ENCODE measurements at places on chromosomes 1 and 21.

DNA sequence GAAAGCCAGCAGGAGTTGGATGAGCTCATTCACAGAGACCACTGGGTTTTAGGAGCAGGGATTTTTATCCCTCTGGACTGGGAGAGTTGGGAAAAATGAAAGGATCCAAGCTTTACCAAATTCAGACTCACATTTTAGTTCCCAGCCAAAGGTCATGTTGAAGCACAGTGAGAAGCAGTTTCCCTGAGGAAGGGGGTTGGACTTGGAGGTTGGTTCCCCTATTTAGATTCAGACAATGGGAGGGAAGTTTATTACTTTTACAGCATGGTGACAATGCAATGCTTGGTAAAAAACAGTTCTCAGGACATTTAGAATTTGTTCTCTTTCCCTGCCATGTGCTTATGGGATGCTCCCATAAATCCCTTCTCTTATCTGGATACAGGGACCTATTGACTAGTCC, 57.3 kb upstream of the ZNF648 start:
- no peak for DNase-seq

DNA sequence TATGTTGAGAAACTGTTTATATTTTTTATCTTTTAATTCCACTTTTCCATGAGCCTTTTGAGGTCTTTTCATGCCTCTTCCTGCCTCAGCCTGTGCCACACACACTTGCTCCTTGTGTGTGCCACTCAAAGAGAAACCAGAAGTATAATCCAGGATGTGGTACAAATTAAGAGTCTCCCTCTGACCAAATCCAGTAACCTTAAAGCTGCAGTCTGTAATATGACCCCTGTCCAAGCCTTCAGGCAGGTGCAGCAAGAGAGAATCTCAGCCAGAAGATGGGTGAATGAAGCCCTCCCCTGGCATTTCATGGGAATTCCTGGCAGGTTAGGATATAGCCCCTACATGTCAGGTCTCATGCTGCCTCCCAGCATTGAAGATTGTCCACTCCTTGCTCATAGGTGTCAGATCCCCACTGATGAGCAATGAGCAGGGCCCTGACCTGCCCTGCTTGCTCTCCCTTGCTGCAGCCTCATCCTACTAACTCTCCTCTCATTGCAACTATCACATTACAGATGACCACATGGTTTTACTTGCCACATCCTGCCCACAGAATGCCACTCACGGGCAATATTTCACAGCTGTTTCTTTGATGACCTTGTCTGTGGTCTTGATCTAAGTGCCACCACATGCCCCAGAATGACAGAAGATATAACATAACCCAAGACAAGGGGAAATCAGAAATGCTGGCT, 169.3 kb downstream of the SEC16B start:
- DNase-seq = no peak

- DNase-seq = no peak
Observed at GRCh38 chr1:227543283-227544066, 19.9 kb upstream of the ZNF678 start.

GRCh38 chr1:29620631-29621030, 384.3 kb downstream of the PTPRU start:
- DNase-seq = peak; percentile 27

DNA sequence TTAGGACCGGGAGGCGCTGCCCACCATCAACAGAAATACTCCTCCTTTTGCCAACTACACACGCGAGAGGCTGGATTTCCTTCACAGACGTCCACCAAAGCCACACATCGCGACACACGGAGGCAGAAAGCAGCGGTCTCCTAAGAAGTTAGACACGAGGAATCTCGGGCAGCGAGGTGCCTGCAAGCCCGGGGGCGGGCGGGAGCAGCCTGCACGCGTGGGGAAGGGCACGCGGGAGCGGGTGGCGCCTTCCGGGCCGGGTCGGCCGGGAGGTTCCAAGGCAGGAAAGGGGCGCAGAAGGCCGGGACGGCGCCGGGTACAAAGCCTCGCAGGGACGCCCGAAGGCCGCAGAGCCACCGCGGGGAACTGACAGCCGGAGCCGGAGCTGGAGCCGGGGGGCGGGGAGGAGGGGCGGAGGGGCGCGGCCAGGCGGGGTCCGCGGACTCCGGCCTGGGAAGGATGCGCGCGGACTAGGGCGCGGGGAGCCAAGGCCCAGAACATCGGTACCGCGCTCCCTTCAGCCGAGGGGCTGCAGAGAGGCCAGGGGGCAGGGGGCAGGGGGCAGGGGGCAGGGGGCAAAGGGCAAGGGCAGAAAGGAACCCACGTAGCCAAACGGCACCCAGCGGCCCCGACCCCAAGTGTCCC, 722 bp downstream of the NPHP4 start:
- DNase-seq = no peak

DNA sequence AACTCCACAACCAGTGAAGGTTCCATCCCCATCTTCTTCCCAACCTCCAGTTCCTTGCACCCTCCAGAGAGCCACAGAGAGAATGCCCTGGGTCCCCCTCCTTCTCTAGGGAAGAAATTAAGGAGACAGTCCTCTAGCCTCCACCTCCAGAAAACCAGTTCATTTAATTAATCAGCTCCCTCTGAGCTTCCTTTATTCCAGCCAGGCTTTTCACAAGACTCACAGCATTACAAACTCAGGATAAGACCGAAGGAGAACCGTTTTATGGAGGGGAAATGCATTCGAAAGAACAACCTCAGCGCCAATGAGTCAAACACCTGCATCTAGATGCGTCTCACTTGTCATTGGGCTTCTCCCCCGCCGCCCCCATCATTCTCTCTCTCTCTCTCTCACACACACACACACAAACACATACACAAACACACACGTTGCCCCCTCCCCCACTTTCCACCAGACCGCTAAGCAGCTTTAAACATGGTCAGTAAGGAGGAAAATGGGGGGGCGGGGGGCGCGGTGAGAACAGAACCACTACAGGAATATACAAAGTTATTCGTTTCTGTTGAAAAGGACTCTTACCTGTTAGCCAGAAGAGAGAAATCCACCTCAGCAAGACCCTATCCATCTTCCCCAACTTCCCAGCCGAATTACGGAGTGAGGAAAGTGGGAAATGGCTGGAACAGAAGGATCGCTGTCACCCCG, 544 bp downstream of the ILDR2 start:
- no peak for DNase-seq

- DNase-seq = no peak
Observed at GRCh38 chr1:7582460-7582972, 188.6 kb upstream of the VAMP3 start.

DNA sequence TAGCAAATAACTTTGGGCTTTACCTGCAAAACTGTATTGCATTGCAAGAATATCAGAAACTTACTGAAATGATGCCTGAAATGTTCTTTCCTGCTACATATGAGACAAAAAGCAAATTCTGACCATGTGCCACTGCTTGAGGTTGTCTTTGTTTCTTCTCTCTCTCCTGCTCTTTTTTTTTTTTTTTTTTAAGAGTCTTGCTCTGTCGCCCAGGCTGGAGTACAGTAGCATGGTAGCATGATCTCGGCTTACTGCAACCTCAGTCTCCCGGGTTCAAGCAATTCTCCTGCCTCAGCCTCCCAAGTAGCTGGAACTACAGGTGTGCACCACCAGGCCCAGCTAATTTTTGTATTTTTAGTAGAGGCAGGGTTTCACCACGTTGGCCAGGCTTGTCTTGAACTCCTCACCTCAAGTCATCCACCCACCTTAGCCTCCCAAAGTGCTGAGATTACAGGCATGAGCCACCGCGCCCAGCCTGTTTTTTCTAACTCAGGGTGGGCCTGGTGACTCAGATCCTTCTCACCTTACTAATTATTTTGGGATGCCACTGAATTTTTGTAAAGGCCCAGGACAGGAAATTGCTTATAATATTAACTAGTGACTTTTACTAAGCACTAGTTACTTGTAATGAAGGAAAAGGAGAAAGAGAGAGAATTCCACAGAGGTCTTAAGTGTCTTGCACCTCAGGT, 35.9 kb downstream of the DNASE2B start:
- no peak for DNase-seq

GRCh38 chr1:176177764-176178163, 29.3 kb downstream of the COP1 start:
- no peak for DNase-seq

- DNase-seq = no peak
Observed at GRCh38 chr1:230104395-230105244, 37.6 kb downstream of the GALNT2 start.

- no peak for DNase-seq
Observed at GRCh38 chr1:43431676-43432075, 22.1 kb downstream of the HYI start.

GRCh38 chr1:28971980-28972771, 57.8 kb downstream of the EPB41 start:
- no peak for DNase-seq

DNA sequence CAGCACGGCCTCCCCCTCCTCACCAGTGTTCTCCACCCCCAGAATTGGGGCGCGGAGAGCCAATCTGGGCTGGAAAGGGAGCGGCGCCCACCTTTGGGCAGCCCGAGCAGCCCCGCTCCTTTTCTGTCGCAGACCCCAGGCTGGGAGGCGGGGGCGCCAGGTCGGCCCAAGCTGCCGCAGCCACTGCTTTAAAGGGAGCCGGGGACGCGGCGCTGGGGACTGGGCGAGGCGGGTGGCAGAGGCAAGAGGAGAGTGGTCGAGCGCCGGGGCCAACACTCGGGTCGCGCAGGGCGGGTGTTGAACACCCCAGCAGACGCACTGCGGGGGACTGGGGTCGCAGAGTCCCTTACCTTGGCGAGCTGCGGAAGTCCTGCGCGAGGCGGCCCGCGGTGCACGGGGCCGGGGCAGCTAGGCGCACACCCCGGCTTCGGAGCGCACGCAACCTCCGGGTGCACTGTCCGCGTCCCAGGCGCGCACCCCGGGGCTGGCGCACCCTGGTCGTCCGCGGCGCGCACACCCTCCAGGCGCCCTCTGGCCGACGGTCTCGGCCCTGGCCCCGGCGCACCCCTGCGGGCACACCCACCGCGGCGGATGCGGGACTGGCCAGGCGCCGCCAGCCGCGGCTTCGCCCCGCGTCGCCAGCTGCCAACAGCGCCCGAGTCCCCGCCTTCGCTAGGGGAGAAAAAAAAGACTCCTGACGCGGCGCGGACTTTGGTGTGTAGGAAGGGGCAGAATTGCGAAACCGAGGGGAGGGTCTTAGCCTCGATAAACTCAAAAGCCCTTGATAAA, at the start of gene KANK4:
KANK4 (minus strand) TSS at position 679 of the 789 bp plus-strand sequence. CDS start 37,870 bp downstream, outside the sequence.
- DNase-seq = no peak

DNA sequence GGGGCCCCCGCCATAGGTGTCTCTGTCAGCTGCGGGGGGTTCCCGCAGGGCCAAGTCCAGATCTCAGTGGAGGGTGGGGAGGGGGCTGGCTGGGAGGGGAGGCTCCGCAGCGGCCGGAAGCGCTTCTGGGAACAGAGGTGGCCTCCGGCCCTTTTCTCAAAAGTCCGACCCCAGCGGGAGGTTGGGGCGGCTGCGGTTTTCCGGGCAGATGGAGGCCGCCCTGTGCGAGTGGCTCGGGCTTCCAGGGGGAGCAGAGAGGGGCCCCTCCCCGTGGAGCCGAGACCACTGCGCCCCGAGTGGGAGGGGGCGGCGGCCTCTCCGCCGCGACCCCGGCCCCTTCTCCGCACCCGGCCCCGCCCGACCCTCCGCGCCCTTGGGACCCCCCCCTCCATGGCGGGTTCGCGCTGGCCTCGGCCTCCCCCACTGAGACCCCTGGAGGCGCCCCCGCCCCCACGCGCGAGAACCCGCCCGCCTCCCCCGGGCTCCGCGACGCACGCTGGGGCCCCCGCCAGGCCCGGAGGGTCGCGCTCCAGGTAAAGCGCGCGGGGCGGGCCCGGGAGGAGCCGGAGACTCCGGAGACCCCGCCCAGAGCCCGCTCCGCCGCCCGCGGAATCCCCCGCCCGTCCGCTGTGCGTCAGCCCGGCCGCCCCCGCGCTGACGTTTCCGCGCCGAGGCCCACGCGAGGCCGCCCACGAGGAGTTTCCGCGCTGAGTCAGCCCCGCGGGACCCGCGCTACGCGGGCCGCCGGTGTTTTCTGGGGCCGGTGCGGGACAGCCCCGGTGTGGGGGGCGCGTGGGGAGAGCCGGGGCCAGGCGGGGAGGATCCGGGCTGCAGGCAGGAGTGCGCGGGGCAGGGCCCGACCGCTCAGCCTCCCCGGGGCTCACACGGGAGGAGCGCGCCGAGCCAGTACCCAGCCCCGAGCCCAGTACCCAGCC, 5.2 kb downstream of the TNFRSF18 start:
- DNase-seq = no peak

- DNase-seq = no peak
Observed at GRCh38 chr21:42737951-42738590, 84.7 kb downstream of the PDE9A start.

GRCh38 chr21:31974454-31974985, 101.7 kb downstream of the HUNK start:
- DNase-seq = no peak

All from vagina (tissue), 2 donors.